ENCODE measurements at places on chromosomes 1 and 21. TPM values are rescaled to one million over a fixed set of nuclear protein-coding genes. Genes with fewer than 3 reads are reported as not detected.

The USH2A gene
- under 0.01 TPM for total RNA-seq

GRCh38 chr1:247540581-247540980, 4.3 kb upstream of the OR2C3 start:
- DNase-seq = peak; percentile 53

DNA sequence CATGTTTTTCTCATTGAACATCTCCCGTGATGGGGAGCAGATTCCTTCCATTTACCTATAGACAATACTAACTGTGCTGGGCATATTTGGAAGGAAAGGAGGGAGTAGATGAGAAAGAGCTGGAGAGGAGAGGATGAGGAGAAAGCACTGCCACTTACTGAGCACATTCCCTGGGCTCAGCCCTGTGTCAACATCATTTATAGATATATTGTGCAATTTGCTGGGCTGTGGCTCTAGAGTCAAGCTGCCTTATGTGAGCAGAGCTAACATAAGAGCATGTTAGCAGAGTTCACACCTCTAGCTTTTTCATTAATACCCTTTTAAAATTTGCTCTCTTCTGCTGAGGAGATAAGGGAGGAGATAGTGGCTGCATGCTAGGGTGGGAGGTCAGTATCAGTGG, 22.3 kb upstream of the CD53 start:
- DNase-seq = no peak

The CEP350 gene
- 28.3 TPM for total RNA-seq

GRCh38 chr1:183090391-183091006, 67.3 kb downstream of the LAMC1 start:
- DNase-seq = no peak

DNA sequence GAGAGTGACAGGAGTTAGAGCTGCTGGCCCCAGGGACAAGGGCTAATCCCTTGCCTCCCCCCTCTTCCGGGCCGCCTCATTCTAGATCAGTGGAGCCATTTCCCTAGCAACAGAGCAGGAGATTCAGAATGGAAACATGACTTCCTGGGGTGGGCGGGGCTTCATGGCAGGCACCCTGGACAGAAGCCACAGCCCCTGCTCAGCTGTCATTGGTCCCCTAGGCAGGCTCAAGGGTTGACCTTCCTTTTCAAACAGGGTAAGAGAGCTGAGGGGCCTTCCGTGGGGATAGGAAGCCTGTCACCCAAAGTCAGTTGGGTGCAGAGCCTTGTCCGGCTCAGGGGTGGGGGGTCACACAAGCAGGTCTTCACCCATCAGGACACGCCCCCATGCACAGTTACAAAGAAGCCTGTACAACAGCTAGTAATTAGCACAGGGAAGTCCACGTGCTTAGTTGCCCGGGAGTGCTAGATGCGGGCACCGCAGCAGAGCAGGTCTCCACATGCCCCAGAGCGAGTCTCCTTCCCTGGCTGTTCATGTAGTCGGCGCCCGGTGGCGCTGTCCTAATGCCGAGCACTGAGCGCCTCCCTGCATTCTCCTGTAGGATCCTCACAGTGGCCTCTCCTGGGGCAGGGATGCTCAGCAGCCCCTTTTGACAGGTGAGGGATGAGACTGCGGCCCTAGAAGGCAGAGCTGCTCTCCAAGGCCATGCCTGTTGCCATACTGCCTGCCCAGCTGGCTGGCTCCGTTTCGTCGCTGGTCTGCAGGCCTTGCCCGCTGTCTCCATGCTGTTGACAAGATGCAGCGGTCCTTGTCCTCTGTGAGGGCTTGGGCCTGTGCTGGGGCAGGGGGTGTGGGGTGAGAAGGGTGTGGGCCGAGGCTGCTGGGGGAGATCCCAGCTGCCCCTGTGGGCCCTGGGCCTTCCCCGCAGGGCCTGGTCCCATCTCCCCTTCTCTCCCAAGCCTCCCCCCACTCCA, 5.1 kb downstream of the TMEM201 start:
- peak; percentile 94 for DNase-seq

GRCh38 chr21:44399955-44400790, 46.8 kb downstream of the TRPM2 start:
- no peak for DNase-seq

- no peak for DNase-seq
These were observed 288.5 kb downstream of the NFIA start for GRCh38 chr1:61370913-61371279.

The SPRR3 gene
- total RNA-seq = not detected

The GADD45A gene
- total RNA-seq = 26.4 TPM

DNA sequence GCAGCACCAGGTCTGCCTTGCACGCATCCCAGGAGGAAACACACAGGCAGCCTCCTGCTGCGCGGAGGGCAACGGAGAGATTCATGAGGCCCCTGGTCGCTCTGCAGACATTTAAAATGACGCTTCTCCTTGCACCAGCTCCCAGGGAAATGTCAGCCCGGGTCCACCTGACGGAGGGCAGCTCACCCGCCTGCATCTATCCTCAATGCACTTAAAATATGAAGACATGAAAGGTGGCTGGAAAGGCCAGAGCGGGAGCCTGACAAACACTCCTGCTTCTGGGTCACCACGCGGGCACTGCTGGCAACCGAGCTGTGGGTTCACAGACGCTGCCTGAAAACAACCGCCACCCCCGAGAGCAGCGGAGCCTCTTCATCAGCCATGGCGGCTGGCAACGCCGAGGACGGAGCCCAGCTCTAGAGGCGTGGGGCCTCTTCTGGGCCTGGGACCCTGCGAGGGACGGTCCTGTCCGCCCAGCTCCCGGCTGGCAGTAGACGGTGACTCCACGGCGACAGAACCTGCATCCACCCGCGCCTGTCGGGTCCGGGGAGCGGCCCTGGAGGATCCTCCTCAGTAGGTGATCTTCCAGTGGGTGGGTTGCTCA, 22.7 kb downstream of the POFUT2 start:
- DNase-seq = no peak

DNA sequence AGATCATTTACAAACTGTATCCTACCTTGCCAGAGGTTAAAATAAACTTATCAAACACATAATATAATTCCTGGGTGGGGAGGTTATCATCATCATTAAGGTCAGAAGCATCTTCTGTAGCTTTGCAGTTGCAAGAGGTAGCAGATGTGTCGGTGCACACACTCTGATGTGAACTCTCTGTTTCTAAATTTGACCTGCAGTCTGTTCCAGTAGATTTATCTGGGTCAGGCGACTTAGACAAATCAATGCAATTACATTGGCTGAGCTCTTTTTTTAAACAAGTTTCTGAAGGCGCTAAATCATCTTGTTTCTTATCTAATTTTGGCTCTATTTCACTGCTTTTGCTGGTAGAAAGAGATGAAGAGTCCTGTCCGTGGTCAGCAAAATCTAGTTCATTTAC, 70.4 kb downstream of the PRPF38A start:
- DNase-seq = no peak

- DNase-seq = no peak
These were observed 35.7 kb downstream of the WNT3A start for GRCh38 chr1:228042508-228042907.

- no peak for DNase-seq
These were observed 1.3 kb upstream of the LIN28A start for GRCh38 chr1:26409191-26409807.

GRCh38 chr1:119667173-119667572, 19.1 kb upstream of the ZNF697 start:
- no peak for DNase-seq

GRCh38 chr1:113999799-114000198, 20.5 kb downstream of the OLFML3 start:
- no peak for DNase-seq

The CPT2 gene
- 30.2 TPM for total RNA-seq

The PDC gene
- not detected for total RNA-seq

The DENND2C gene
- total RNA-seq = under 0.01 TPM

The RAB4A gene
- total RNA-seq = 20.7 TPM

DNA sequence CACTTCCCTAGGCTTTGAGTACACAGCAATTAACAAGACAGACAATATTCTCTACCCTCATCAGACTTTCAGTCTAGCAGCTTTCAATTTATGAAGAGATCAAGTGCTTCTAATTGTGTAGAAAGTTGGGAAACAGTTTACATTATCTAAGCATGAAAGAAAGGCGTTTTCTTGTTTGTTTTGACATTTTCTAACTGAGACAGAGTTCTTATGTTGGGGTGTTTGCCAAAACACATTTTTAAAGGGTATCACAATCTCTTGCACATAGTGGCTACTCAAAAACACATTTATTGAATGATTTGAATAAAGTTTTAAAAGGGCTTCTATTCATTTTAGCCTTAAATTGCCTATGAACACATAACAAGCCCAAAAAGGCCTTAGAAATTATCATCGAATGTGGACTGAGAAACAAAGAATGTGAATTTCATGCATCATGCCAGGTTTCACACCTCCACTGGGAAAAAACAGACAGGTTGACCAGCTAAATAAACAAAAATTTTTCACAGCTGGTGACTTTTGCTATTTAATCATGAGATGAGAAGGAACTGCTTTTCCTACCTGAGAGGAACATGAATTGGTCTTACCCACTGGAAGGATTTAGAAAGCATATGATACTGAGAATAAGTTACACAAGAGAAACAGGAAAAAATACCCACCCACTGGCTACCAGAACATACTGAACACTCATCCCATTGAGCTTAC, 394.5 kb upstream of the PKN2 start:
- no peak for DNase-seq

All from hematopoietic multipotent progenitor cell (in vitro differentiated cells).